ENCODE measurements at places on chromosomes 6 and 20. TPM values are rescaled to one million over a fixed set of nuclear protein-coding genes. Genes with fewer than 3 reads are reported as not detected.

DNA sequence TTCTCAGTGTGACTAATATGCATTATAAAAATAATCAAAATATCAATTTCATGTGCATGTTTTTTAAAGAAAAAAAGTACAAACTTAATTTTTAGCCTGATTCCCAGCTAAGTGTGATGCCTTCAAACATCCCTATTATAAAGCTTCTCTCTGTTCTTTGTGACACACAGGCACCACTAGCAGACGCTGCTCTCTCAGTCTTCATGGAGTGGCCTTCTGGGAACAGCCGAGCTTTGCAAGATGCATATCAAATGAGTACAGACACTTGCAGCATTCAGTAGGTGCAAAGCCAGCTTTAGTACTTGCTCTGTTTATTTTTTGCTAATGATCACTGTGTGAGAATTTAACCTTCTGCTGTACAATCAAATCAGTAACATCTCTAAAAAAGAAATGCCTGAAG lies 340.0 kb downstream of the ADGRB3 start:
- peak overlapping the region; percentile 58 for H3K27ac ChIP-seq
- H3K4me3 ChIP-seq, result no peak overlapping the region
- no peaks in the 10 kb centered on the region for H3K4me1 ChIP-seq
- peaks cover 2% of the 10 kb centered on the region for H3K36me3 ChIP-seq
- H3K27me3 ChIP-seq, result no peaks in the 10 kb centered on the region

DNA sequence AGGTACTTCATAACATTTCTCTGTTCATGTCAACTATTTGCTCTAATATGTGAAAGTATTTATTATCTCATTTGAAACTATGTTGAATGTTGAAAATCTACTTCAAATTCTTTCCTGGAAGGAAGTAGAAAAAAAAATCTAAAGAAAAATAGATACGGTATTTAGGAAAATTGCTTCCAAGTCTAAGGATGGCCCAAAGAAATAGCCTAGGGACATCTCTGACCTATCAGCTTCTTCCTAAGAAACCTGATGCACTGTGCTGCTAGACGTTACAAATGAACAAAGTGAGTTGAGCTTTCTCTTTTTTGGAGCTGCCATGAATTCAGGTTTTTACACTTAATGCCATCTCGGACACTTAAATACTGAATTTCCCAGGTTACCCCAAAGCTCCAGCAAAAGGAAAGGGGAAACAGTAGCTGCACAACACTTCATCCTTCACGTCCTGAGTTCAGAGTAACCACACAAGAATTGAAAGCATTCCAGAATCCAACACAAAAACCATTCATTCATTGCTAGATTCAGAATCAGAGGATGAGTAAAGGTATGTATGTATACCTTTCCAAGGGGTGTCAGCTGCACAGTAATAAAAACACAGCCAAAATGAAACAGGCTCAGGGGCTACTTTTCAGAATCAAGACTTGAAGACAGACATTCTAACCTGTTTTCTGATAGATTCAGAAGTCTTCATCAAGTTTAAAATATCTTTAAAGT lies 7.9 kb downstream of the RMND1 start:
- no peaks in the 10 kb centered on the region for H3K4me1 ChIP-seq
- DNase-seq, result no peak
- no peak overlapping the region for H3K27ac ChIP-seq
- H3K4me3 ChIP-seq, result no peak overlapping the region

DNA sequence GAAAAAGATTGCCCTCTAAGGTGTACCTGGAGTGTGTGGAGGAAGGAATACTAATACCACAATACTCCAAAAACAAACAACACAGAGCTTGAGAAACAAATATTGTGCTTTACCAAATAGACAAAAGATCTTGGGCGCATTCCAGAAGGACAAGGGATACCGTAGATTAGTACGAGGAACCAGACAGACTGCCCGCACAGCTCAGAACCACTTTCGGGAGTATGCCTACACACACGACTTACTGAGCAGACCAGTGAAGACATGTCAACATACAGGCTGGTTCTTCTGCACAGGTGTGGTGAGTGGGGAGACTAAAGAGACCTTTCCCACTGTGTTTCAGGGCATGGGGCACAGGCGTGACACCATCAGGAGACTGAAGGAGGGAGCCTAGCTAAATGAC lies 15.8 kb upstream of the FOXQ1 start:
- no peaks in the 10 kb centered on the region for H3K4me1 ChIP-seq
- H3K27me3 ChIP-seq, result no peaks in the 10 kb centered on the region
- DNase-seq, result no peak
- H3K27ac ChIP-seq, result no peak overlapping the region
- no peak overlapping the region for H3K4me3 ChIP-seq

- H3K4me3 ChIP-seq, result no peak overlapping the region
- no peaks in the 10 kb centered on the region for H3K4me1 ChIP-seq
- peak; percentile 28 for DNase-seq
- H3K27me3 ChIP-seq, result no peaks in the 10 kb centered on the region
- H3K36me3 ChIP-seq, result no peaks in the 10 kb centered on the region
These were observed 172.6 kb downstream of the BMP2 start for GRCh38 chr20:6940048-6940447.

- H3K4me3 ChIP-seq, result no peak overlapping the region
- no peak for DNase-seq
- H3K27me3 ChIP-seq, result peaks cover 7% of the 10 kb centered on the region
- H3K27ac ChIP-seq, result no peak overlapping the region
- peaks cover 41% of the 10 kb centered on the region for H3K4me1 ChIP-seq
These were observed 47.2 kb downstream of the NFATC2 start for GRCh38 chr20:51495291-51495690.

DNA sequence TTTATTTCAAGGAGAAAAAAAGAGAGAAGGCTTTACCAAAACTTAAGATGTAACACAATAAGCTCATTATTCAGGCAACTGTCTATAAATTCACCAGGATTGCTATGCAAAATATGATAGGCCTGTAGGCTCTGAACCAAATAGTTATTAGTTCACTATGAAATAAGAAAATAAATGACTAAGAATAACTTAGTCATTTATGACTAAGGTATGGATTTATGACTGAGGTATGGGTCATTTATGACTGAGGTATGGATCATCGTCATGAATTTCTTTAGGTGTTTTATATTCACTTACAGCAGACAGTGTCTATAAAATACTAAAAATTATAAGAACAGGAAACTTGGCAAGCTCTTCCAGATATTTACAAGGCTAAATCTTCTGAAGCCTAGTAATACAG lies 52.1 kb upstream of the SNX9 start:
- DNase-seq, result no peak
- H3K27ac ChIP-seq, result no peak overlapping the region
- no peak overlapping the region for H3K4me3 ChIP-seq
- H3K27me3 ChIP-seq, result no peaks in the 10 kb centered on the region
- H3K36me3 ChIP-seq, result no peaks in the 10 kb centered on the region

DNA sequence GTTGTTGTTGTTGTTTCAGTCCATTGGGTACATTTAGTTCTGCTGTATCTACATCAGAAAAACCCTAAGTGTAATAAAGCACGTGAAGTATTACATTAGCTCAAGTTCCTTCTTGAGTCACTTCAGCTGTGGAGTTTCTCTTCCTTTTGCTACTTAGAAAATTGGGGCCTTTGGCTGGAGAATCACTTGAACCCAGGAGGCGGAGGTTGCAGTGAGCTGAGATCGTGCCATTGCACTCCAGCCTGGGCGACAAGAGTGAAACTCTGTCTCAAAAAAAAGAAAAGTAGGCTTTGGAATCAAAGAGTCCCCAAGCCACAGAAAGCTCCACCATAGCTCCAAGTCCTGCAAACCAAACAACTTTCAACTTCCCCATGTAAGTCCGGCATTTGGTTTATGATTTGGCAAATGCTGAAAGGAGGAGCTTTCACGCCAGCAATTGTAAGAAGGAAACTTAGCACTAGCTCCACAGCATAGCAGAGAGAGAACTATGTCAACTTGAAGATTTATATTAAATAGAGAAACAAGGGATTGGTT lies 56.5 kb upstream of the RNF144B start:
- no peak overlapping the region for H3K4me3 ChIP-seq
- H3K36me3 ChIP-seq, result no peaks in the 10 kb centered on the region
- no peaks in the 10 kb centered on the region for H3K27me3 ChIP-seq
- peaks cover 4% of the 10 kb centered on the region for H3K4me1 ChIP-seq

DNA sequence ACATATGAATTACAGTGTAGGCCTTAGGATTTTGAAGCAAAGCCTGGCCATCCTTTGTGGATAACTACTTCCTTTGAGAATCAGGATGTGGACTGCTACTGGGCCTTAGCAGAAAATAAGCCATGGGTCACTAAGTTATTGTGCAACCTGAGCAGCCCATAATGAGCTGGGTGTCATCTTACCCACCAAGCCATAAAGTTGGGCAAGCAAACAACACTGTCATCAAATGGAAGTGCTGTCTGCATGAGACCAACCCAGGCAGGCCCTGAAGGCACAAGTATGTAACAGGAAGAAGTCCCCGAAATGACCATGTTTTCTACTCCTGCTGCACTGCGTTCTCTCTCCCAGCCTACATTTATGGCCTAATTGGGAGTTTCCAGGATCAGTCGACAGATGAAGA lies 205.6 kb upstream of the GGTLC1 start:
- no peak overlapping the region for H3K27ac ChIP-seq
- H3K36me3 ChIP-seq, result no peaks in the 10 kb centered on the region
- H3K4me1 ChIP-seq, result no peaks in the 10 kb centered on the region
- H3K4me3 ChIP-seq, result no peak overlapping the region
- no peaks in the 10 kb centered on the region for H3K27me3 ChIP-seq
- no peak for DNase-seq

- no peaks in the 10 kb centered on the region for H3K27me3 ChIP-seq
- H3K4me3 ChIP-seq, result no peak overlapping the region
- no peak for DNase-seq
- H3K36me3 ChIP-seq, result peaks cover 39% of the 10 kb centered on the region
- no peak overlapping the region for H3K27ac ChIP-seq
- H3K4me1 ChIP-seq, result no peaks in the 10 kb centered on the region
These were observed 75.7 kb downstream of the BMP7 start for GRCh38 chr20:57190536-57191264.

- H3K27me3 ChIP-seq, result no peaks in the 10 kb centered on the region
- no peak for DNase-seq
- no peaks in the 10 kb centered on the region for H3K36me3 ChIP-seq
- H3K4me3 ChIP-seq, result no peak overlapping the region
- H3K4me1 ChIP-seq, result no peaks in the 10 kb centered on the region
These were observed 551.7 kb upstream of the GJE1 start for GRCh38 chr6:141580988-141581552.

CLDN20 gene
- total RNA-seq, result not detected

SAMD5 gene
- total RNA-seq, result 7.8 TPM

SLC22A16 gene
- total RNA-seq, result 1.3 TPM

AIF1 gene
- 35.5 TPM for total RNA-seq

BNIP5 gene
- under 0.01 TPM for total RNA-seq

RSPH4A gene
- total RNA-seq, result 19.2 TPM
